ENCODE measurements at places on chromosomes 7 and 10.

GRCh38 chr10:84423719-84424118, 95.3 kb downstream of the CCSER2 start:
- DNase-seq, result no peak

- DNase-seq, result no peak
Measured at GRCh38 chr7:28704706-28705105, 253.4 kb downstream of the TRIL start.

GRCh38 chr7:147911201-147911601, 679.4 kb upstream of the C7orf33 start:
- no peak for DNase-seq

GRCh38 chr7:2814946-2815874, 28.9 kb downstream of the GNA12 start:
- DNase-seq, result no peak

DNA sequence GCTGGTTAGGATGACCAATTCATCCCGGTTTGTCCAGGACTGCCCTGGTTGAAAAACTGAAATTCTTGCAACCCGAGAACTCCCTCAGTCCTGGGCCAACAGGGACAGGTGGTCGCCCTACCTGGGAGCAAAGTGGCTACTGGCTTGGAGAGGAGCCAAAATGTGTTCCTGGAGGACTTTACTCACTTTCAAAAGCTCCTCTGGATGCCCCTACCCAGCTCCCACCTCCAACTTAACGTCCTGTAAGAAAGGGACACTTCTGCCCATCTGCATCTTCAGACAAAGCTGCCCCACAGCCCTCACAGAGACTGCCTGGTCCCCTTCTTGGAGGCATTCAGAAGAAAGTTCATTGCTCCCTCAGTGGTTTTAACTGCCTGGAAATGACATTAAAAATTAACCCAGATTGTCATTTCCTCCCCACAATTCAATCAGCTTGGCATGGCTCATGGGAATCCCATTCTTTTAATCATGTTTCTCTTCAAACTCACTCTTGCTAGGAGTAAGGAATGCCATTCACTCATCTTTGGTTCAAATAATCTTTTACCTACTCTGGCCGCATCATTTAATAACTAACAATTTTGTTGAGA, 24.0 kb upstream of the HSPA12A start:
- no peak for DNase-seq

GRCh38 chr7:20438694-20439376, 108.1 kb downstream of the ITGB8 start:
- no peak for DNase-seq

GRCh38 chr7:55019691-55020465, 1.1 kb downstream of the EGFR start:
- DNase-seq, result no peak

GRCh38 chr7:158311791-158312190, 275.8 kb downstream of the PTPRN2 start:
- DNase-seq, result no peak

- DNase-seq, result no peak
Measured at GRCh38 chr7:23115991-23116390, 10.4 kb downstream of the KLHL7 start.

- no peak for DNase-seq
Measured at GRCh38 chr7:102287981-102288278, 1.3 kb downstream of the SH2B2 start.

All from putamen (tissue), 1 donor.